GM12892 (cell line): ENCODE measurements at places on chromosomes 5 and 9.
A peak's percentile ranks its signal among the peaks of the same experiment; 100 is the strongest.

DNA sequence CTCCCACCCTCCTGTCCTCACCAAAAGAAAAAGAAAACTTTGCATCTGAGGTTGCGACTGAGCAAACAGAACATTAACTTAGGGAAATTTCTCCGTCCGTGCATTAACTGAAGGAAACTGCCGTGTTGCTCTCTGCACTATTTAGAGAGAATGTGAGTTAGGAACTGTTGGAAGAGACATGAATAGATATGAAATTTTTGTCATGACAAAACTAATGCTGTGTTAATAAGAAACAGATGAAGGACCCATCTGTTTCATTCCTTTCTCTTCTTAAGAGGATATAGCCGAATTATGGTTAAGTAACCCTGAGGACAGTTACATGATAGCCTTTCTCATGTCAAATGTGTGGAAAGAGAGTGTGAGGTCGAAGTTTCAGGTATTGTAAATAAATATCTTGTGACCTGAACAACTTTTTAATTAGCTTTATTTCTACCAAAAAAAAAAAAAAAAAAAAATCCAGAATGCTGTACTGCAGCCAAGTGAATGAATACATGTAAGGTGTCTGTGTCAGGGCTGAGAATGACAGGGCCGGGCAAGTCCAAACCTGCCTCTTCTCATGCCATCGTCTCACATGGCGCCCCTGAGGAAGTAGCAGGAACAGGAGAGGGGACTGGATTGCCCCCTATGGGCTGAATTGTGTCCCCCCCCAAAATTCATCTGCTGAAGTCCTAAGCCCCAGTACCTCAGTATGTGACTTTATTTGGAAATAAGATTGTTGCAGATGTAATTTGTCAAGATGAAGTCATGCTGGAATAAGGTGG lies 35.6 kb upstream of the ANKRD33B start:
- no peak for DNase-seq

DNA sequence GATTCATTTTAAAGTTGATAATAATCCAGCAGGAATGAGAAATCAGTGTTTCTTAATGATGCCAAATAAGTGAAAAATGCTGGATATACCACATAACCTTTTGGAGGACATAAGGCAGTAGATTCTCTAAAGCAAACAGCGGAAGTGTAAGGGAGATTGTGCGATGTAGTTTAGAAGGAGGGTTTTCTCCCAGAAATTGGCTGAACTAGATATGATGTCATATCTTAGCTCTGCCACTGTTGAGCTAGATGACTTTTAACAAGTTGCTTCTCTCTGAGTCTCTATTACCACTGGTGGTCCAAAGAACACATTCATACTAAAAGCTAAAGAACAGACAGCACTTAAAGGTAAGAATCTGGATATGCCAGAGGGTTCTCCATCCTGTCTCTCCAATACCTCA lies 107.0 kb downstream of the NR6A1 start:
- DNase-seq = no peak

DNA sequence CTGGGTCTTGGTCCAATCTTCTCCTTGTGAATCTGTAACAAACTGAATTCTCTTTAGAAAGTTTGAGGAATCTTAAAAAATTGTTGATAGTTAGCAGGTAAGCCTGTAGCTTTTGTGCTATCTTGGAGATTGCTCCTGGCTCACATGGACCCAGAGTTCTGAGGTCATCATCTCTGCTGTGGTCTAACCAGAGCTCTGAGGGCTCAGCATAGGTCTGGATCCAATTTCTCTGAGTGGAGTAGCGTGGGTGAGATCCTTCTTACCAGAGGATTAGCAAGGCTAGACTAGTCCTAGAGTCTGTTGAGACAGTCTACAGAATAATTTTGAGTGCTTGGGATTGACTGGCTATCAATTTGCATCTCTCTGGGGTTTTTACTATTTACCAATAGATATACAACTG lies 60.5 kb upstream of the IL6ST start:
- DNase-seq = no peak

- DNase-seq = peak; percentile 19
Observed at GRCh38 chr5:136424835-136425584, 59.7 kb upstream of the TRPC7 start.

- no peak for DNase-seq
Observed at GRCh38 chr5:1182360-1182632, 19.1 kb upstream of the SLC6A19 start.

DNA sequence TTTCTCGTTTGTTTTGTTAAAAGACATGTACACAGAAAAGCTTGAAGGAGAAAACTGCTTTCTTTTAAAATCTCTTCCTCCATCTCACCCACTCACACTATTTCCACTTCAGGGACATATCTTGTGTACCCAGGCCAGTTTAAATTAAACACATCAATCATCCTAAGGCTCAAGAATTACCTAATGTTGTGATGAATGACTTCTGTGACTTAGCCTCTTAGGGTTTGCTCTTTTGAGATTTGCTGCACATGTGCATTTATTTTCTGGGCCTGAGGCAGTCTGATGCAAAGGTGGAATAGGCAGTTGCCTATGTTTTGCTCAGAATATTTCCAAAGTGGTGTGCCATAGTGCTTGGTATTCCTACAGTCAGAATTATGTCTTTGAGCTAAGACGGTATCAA lies 439.9 kb upstream of the CHD1 start:
- no peak for DNase-seq

GRCh38 chr5:958701-959571 lies 49.7 kb upstream of the NKD2 start:
- no peak for DNase-seq

DNA sequence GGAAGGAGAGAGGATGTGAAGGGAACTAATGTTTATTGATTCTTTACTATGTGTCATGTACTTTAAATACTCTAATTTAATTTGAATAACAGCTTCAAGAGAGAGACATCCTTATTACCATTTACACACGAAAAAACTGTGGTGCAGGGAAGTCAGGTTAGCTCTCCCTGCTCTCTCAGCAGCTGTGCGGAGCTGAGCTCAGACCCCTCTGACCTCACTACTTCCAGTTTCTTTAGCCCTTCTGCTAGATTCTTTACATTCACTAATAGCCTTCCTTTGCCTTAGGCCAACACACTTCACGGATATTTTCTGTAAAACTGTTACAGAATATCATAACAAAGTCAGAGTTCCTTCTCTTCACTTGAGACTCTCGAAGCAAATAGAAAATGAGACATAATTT lies 131.3 kb upstream of the ARRDC3 start:
- DNase-seq = no peak

DNA sequence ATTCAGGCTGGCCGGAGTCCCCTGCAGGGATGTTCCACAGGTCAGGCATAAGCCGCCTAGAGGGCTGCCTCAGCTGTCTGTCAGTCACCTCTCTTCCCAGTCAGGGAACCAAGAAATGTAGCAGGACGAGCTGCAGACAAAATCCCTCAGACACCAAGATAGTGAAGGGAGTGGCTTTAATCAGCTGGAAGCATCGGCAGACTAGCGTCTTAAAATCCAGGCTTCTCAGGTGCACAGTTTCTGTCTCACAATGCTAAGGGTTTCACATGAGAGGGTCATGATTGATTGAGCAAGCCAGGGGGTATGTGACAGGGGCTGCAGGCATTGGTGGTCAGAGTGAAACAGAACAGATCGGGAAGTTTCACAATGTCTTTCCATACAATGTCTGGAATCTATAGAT lies 247.2 kb downstream of the CDH10 start:
- DNase-seq = no peak

DNA sequence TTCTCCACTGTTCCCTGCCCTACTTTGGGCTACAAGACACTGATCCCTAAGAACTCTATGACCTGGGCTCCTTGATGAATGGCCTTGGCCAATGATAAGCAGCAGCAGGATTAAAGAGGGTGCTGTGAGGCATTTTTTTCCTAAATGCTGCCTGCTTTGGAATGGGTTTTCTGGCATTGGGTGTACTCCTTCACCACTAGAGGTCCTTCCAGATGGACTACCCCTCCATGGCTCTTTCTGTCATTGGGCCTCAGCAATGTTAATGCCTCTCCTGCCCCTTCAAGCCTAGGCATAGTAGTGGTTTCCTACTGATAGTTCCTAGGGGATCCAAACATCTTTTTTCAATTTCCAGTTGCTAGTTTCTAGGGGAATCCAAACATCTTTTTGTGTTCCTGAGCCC lies 319.3 kb upstream of the RPS23 start:
- no peak for DNase-seq

GRCh38 chr9:110206389-110206788 lies 1.6 kb downstream of the C9orf152 start:
- DNase-seq = no peak

DNA sequence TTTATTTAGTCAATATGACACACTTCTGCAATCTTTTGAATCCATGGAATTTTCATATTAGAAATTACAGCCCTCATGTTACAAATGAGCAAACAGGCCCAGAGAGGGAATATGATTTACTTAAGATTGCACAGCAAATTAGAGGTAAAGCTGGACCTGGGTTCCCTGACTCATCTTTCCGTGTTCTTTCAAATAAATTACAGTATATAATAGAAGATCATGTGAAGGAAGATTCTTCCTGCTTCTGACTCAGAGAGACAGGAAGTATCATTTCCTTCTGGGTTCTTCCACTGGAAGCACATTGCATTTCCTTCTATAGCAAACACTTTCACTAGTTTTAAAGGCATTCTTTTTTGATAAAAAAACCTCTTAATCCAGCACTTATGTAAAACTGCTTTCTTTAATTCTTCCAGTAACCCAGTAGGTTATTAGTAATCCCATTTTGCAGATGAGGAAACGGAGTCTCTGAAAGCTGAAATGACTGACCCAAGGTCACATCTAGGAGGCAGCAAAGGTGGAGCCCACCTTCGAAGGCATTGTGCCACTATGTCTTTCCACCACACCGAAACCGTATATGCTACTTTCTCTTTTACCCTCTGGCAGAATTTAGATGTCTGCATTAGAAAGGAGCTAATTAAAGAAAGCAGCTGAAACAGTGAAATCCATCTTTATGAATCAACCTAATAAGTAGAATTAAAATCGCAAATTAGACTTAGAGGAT lies 566.7 kb upstream of the KLF4 start:
- no peak for DNase-seq

GRCh38 chr5:2193142-2193541 lies 310.4 kb upstream of the IRX4 start:
- no peak for DNase-seq

DNA sequence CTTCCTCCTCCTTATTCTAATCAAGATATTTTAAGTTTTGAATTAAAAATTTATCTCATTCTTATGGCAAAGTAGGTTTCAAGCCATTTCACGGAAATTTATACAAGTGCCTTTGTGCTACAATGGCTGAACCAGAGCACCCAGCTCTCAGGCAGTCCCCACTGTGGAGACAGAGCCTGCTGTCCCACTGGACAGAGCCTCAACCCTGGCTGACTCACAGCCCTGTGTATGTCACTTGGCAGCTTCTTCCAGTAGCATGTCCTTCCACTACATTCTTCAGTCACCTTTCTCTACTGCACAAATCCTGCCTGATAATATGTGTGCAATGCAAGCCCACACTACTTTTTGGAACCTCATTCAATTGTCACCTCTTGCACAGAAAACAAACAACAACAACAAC lies 253.1 kb downstream of the PDE4D start:
- no peak for DNase-seq

DNA sequence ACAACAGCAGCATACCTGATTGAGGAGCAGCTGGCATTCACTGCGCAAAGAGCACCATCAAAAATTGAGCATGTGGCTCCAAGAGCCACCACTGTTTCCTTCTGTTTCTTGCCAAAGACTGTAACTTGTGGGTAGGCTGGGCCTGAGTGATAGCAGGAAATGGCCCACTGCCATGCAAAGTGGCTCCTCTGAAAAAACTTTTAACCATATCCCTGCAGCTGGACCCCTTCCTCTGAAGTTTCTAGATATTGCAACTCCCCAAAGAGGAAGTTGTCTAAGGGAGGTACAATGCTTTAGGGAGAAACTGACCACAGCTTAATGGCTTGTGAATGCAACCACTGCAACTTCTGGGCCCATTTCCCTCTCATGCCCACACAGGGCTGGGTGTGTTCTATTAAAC lies 355.4 kb upstream of the PDE4D start:
- no peak for DNase-seq

DNA sequence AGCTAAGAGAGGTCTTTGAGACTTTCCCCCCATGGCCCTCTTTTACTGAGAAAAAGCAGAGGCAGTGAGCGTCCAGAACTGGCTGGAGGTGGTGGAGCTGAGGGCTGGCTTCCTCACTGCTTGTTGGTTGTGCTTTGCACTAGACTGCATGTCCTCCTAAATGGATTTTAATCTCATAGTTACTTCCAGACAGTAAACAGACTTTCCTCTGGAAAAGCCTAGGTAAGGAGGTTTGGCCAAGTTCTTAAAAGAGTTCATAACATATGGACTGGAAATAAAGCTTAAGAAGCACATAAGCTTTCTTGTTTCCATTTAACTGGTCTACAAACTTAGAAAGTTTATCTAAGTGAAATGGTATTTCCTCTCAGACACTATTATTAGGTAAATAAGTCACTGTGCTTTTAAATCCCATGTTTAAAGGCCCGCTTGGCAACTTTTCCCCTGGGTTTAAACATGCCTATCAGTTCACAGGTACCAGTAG lies 2.0 kb downstream of the ASPN start:
- no peak for DNase-seq

GRCh38 chr9:8268881-8269280 lies 469.3 kb upstream of the DMAC1 start:
- DNase-seq = no peak

DNA sequence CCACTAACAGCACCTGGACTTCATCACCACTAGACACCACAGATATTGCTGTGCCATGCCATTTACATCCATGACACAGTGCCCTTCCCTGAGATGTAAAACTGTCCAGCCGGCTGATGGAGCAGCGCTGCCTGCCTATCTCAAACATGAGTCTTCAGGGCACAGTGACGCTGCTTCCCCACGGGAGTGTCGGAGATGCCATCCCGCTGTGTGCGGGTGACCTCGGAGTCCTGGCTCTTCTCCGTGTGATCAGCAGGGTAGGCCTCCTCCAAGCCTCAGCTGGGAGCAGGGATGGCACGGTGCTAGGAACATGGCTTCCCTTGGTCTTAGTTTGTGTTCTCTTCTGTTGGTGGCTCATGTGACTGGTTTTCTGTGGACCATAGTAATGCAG lies 130.3 kb upstream of the FAM120A start:
- DNase-seq = peak; percentile 12

GRCh38 chr5:32678472-32678871 lies 32.6 kb upstream of the NPR3 start:
- DNase-seq = no peak

DNA sequence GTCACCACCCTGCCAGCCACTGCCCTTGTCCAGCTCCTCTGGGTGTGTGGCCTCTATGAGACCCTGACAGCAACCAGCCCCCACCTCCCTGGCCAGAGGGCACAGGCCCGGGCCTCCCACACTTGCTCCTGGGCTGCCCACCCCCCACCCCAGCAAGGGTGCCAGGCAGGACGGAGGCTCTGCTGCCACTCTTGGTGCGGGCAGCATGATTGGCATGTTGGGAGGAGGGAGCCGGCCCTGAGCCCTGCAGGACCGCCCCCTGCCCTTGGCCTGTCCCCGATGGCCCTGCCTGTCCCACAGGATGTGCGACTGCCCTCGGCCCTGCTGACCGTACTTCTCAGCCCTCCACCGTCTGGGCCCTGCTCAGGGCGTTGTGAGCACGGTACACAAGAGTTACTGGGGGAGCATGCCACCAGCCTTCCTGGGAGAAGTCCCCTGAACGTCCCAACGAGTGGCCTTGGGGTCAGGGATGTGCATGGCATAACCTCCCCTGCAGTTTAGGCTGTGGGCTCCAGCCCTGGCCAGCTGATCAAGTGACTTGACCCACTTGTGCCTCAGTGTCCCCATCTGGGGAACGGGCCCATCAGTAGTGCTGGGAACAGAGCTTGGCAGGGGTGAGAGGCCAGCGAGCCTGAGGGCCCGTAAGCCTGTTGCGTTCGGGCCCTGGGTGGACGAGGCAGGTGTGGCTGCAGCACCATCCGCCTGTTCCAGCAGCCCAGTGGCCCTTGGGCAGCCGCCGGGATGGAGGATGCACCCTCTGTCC lies 16.0 kb downstream of the GPSM1 start:
- no peak for DNase-seq

GRCh38 chr5:466661-467310 lies 23.8 kb downstream of the EXOC3 start:
- DNase-seq = no peak
